ENCODE measurements at places on chromosomes 13 and 19.

GRCh38 chr19:485077-485476 lies 11.2 kb upstream of the MADCAM1 start:
- peak; percentile 54 for DNase-seq

DNA sequence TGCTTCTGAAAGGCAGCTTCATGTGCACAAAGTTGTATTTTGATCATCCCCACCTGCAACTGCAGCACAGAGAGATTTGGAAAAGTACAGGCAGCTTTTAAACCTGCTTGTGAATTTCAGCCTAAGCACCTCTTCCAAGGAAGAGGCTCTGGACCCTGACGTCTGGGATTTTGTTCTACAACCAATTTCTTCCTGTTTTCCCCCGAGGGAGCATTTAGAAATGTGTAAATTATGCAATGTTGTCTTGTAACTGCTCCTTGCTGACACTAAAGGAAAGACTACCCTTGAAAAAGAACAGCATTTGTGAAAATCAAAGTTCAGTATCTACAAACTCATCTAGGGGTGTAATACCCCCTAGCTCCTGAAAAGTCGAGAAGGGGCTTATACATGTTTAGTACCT lies 15.4 kb downstream of the MED26 start:
- no peak for DNase-seq

- DNase-seq, result no peak
These were observed 170.6 kb downstream of the FLT1 start for GRCh38 chr13:28324181-28324789.

GRCh38 chr19:29530540-29531457 lies 5.0 kb downstream of the VSTM2B start:
- DNase-seq, result no peak

- DNase-seq, result no peak
These were observed 438.1 kb downstream of the GPC5 start for GRCh38 chr13:91836553-91836952.

GRCh38 chr13:97945792-97946419 lies 7.6 kb upstream of the IPO5 start:
- no peak for DNase-seq

GRCh38 chr13:106513025-106513983 lies 22.2 kb downstream of the EFNB2 start:
- no peak for DNase-seq

GRCh38 chr19:36182612-36183244 lies 30.5 kb upstream of the COX7A1 start:
- DNase-seq, result no peak

GRCh38 chr19:51810223-51810622 lies 15.3 kb downstream of the FPR3 start:
- DNase-seq, result no peak

- DNase-seq, result no peak
These were observed 701.1 kb downstream of the PCDH9 start for GRCh38 chr13:66528944-66529576.

GRCh38 chr13:101492251-101492910 lies 39.9 kb downstream of the ITGBL1 start:
- DNase-seq, result no peak

DNA sequence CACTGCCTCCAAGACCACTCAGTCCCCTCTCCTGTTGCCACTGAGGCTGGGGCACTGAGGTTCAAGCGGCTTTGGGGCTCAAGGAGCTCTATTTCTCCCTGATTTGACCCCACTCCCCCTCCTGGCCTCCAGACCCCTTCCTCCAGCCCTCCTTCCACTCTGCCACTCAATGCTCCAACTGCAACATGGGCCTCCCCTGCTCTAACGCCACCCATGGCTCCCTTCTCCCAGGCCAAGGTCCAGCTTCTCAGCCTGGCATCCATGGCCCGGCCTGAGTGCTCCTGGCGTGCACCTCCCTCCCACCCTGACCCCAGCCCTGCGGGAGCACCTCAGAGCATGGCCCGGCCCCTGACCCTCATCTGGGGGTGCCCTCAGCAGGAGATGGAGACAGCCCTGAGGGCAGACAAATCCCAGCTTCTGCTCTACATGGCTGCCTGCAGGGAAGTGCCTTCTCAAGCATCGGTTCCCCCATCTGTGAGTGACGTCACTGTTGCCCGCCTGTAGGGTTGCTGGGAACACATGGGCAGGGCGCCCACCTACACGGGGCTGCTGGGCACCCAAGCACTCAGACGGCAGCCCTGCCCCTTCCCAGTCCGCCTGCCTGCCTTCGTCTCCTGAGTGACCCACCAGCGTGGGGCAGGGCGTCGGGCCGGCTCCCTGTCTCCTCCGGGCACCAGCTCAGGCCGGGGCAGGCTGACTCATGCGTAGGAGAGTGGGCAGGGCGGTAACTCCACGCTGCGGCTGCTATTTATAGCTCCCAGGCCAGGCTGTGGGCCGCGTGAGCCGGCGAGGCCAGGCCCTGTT lies 1.6 kb upstream of the DIRAS1 start:
- DNase-seq, result peak; percentile 55

DNA sequence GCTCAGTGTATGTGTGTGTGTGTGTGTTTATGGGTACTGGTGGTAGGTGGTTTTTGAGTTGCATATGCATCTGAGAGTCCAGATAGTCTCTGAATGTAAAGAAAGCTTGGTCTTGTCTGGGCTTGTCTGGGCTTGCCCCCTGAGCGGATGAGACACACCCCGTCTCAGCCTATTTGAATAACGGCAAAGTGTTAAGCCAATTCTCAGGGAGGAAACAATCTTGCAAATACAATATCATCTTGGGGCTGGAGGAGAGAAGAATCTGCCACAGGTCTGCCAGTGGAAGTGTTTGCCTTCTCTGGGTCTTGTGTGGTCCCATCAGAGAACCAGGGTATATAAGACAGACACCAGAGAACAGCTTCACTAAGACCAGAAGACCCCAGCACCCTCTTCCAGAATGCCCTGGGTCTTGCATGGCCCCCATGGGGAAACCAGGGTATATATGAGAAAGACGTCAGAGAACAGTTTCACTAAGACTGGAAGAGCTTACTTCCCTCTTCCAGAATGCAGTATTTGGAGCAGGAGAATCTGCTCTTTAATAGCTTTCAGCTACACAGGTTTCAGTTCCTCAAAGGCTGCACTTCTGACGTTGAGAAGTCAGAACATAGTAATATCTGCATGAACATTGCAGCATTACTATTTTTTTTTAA lies 13.3 kb downstream of the CD70 start:
- DNase-seq, result no peak

DNA sequence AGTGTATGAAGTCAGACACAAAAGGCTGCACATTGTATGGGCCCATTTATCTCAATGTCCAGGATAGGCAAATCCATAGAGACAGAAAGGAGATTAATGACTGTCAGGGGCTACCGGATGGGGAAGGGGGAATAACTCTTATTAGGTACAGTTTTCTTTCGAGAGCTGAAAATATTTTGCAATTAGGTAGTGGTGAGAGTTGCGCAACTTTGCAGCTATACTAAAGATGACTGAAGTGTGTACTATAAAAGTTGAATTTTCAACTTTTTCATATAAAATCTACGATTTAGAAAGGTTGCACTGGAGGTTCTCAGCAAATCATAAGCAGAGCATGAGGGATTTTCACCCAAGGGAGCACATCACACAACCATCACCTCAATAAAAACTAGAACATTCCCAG lies 16.1 kb upstream of the SLC15A1 start:
- DNase-seq, result no peak

Measured in C1 segment of cervical spinal cord (tissue), 14 donors.